ENCODE measurements at places on chromosomes 3 and 15.

GRCh38 chr3:149936812-149937230, 33.9 kb downstream of the PFN2 start:
- peak; percentile 20 for DNase-seq

DNA sequence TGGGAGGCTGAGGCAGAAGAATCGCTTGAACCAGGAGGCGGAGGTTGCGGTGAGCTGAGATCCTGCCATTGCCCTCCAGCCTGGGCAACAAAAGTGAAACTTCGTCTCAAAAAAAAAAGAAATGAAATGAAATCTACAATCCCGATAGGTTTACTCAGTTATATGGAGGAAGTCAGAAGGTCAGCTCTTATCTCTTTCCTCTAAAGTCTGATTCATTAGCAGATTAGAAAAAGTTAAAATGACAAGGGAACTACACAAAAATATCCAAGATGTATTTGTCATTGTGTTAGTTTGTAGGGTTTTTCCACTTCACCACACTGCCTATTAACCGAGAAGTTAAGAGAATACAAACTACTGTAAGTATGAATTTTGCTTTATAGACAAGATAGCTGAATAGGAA, 420.6 kb downstream of the SHQ1 start:
- no peak for DNase-seq

- DNase-seq, result peak; percentile 31
Measured at GRCh38 chr3:141105828-141106628, 54.9 kb downstream of the SPSB4 start.

DNA sequence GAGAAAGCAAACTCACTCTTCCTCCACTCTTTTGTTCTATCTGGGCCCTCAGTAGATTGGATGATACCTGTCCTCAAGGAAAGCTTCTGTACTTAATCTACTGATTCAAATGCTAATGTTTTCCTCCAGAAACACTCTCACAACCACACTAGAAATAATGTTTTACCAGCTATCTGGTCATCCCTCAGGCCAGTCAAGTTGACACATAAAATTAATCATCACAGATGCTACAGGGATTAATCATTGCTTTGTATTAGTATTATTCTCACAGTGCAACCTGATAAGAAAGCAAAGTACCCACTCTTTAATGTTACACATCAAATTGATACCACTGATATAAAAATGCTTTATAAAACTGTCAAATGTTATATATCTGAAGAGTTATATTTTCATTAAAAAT, 52.9 kb upstream of the ARL6 start:
- no peak for DNase-seq

DNA sequence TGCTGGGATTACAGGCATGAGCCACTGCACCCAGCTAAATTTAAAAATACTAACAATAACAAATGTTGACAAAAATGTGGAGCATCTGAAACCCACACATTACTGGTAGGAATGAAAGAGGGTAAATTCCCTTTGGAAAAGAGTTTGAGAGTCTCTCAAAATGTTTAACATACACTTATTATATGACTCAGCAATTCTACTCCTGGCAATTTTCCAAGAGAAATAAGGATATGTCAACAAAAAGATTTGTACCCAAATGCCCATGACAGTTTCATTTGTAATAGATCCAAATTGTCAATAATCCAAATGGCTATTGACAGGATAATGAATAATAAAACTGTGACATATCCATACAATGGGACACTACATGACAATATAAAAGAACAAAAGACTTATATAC, 9.0 kb downstream of the HCLS1 start:
- DNase-seq, result no peak

GRCh38 chr15:79896131-79896633, 632 bp downstream of the MTHFS start:
- DNase-seq, result no peak
